ENCODE measurements at places on chromosomes 3 and 15. TPM values are rescaled to one million over a fixed set of nuclear protein-coding genes. Genes with fewer than 3 reads are reported as not detected.
A peak's percentile ranks its signal among the peaks of the same experiment; 100 is the strongest.

- no peak overlapping the region for H3K4me3 ChIP-seq
- H3K27ac ChIP-seq = peak overlapping the region; percentile 89
- no peak for DNase-seq
- H3K36me3 ChIP-seq = no peaks in the 10 kb centered on the region
- peaks cover 49% of the 10 kb centered on the region for H3K4me1 ChIP-seq
Observed at GRCh38 chr3:123642957-123643330, 58.1 kb upstream of the HACD2 start.

- no peak overlapping the region for H3K4me3 ChIP-seq
- H3K4me1 ChIP-seq = no peaks in the 10 kb centered on the region
- H3K36me3 ChIP-seq = no peaks in the 10 kb centered on the region
- no peak for DNase-seq
- peak overlapping the region; percentile 3 for H3K27ac ChIP-seq
Observed at GRCh38 chr3:121913305-121913990, 19.2 kb downstream of the SLC15A2 start.

DNA sequence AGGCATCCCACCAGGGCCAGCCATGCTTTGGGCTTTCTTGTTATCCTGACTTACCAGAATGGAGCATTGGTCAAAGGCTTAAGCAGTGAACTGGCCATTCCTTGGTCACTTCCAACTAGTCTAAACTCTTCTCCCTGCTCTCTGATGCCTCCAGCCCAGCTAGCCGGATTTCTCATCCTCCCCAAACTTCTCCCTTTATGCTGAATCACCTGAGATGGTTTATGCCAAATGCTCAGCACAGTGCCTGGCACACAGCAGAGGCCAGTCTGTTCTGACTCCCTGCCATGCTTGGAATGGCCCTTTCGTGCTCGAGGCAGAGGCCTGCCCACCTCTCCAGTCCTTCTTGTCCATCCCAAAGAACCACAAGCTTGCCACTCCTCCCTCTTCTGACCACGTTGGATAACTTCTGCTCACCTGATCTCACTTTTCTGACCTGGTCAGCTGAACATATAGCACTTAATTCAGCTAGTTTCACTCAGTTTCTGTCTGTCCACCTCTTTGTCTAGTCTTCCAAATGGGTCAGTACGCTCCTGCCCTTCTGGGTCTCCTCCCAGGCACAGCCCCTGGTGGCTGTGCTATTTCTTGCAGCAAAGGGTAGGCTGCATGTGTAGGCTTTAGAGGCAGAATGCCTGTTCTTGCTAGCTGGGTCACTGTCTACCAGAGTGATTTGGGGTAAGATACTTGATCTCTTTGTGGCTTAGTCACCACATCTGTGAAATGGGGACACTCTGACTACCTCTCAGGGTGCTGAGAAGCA is 2.2 kb upstream of the RBP1 start:
- no peak overlapping the region for H3K27ac ChIP-seq
- no peak for DNase-seq
- no peaks in the 10 kb centered on the region for H3K27me3 ChIP-seq
- no peaks in the 10 kb centered on the region for H3K36me3 ChIP-seq

Gene MAGEL2
- 5.8 TPM for polyA plus RNA-seq

Gene PLA2G4D
- 0.11 TPM for polyA plus RNA-seq

Gene EOMES
- polyA plus RNA-seq = 0.84 TPM

Gene SMCO1
- 0.91 TPM for polyA plus RNA-seq

DNA sequence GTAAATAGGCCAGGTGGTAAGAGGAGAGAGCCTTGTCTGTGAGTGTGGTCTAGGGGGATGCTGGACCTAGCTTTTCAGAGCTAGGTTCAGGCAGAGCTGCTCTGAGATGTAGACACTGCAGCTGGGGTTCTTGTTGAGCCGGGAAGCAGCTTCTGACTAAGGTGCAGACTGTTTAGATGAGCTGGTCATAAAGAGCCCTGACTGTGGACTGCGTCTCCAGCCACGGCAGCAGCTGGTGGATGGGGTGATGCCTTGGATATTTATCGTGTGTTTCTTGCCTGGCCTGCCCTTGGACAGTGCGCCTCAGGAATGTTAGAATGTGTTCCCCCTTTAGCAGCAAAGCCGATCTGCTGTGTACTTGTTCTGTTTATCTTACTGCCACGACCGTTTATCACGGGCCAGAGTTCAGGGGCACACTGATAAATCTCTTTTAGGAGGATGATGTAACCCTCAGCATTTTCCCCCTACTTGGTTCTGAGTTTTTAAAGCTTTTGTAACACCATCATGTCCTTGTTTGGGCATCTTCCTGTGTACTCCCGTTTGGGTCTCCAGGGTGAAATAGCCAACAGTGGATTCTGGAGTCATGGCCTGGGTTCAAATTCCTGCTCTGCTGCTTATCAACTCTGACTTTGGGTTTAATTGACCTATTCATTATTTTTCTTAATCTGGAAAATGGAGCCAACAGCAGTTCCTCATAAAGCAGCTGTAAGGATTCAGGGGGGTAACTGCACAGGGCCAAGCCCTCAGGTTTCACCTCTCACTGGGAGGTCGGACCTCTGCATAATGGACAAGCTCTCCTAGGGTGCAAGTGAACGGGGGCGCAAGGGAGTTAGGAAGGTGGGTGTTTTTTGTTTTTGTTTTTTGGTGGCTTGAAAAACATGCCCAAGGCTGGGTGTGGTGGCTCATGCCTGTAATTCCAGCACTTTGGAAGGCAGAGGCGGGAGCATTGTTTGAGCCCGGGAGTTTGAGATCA is 51.4 kb downstream of the FLNB start:
- no peaks in the 10 kb centered on the region for H3K36me3 ChIP-seq
- peak overlapping the region; percentile 45 for H3K27ac ChIP-seq
- DNase-seq = peak; percentile 81
- no peaks in the 10 kb centered on the region for H3K27me3 ChIP-seq
- H3K4me1 ChIP-seq = peaks cover 41% of the 10 kb centered on the region

Gene CCK
- polyA plus RNA-seq = 0.69 TPM
